Tibial artery (tissue), 4 donors: ENCODE measurements at places on chromosomes 1 and 21.
A peak's percentile ranks its signal among the peaks of the same experiment; 100 is the strongest.

DNA sequence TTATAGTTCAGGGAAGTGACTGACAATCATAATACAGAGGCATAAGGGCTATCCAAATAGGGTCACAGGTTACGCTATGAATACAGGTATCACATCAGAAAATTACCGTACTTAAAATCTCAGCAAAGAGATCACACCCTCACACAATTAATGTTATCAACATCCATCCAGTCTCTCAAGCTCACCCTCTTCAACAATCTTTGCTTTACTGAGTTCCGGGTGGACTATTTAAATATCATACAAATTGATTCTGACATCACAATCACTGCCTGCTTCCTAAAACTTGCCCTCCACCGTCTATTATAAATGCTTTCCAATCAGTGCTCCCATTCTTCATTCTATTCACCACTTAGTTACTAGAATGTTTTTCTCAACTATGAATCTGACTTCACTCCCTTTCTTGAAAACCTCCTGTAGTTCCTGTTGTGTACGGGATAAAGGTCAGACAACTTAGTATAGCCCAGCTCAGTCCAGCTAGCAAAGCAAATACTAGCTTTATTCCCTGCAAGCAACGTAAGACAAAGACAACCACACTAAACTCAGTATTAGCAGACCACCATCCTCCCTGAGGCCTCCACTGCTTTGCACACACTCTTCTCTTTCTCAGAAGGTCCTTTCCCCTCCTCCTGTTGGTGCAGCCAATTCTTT lies 398.7 kb downstream of the SMYD3 start:
- no peak for DNase-seq
- no peaks in the 10 kb centered on the region for H3K36me3 ChIP-seq
- no peaks in the 10 kb centered on the region for H3K27me3 ChIP-seq
- no peak overlapping the region for H3K27ac ChIP-seq
- H3K4me1 ChIP-seq = no peaks in the 10 kb centered on the region
- H3K4me3 ChIP-seq = no peak overlapping the region

DNA sequence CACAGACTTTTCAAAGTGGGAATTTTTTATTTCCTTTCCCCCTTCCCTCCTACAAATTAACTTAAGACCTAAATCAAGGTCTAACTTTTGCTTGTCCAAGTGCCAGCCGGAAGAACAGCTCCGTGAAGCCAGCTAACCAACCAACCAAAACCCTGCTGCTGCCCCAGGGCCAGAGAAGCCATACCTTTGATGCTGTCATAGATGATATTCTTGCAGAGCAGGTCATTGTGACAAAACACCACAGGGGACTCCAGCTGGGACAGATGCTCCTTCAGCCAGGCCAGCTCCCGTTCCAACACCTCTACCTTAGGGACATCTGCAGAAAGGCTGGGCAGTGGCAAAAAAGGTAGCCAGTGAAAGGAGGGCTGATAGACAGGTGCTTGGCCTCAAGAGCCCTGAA lies 10.7 kb downstream of the ETNK2 start:
- no peak for DNase-seq
- peaks cover 87% of the 10 kb centered on the region for H3K36me3 ChIP-seq
- no peak overlapping the region for H3K4me3 ChIP-seq
- H3K27me3 ChIP-seq = no peaks in the 10 kb centered on the region
- no peaks in the 10 kb centered on the region for H3K4me1 ChIP-seq

DNA sequence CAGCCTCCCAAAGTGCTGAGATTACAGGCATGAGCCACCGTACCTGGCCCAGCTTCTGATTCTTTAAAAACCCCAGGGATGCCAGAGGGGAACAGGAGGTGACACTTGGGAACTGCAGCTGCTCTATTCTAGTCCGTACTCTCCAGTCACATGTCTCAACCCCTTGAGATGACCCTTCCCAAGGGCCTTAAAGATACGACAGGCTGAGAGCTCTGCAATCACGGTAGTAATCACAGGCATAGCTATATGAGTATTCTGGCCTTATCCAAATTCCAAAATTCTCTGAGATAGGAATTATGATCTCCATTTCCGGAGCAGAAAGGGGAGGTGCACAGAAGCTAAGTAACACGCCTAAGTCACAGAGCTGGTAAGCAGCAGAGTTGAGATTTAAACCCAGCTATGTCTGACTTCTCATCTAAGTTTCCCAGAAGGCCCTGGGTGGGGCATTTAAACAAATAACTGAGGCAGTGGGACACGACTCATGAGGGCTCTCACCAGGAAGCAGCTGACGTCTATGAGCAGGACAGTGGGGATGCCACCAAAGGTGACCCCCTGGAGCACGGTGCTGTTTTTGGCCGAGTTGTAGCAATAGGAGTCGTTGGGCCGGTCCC lies 5.2 kb downstream of the TMEM63A start:
- H3K27me3 ChIP-seq = no peaks in the 10 kb centered on the region
- H3K4me3 ChIP-seq = peak overlapping the region; percentile 2
- H3K36me3 ChIP-seq = peaks cover 41% of the 10 kb centered on the region
- H3K27ac ChIP-seq = peak overlapping the region; percentile 87
- H3K4me1 ChIP-seq = peaks cover 49% of the 10 kb centered on the region

GRCh38 chr1:53288790-53289429 lies 39.0 kb downstream of the LRP8 start:
- peaks cover 23% of the 10 kb centered on the region for H3K4me1 ChIP-seq
- H3K27me3 ChIP-seq = no peaks in the 10 kb centered on the region
- H3K36me3 ChIP-seq = no peaks in the 10 kb centered on the region
- DNase-seq = no peak
- H3K27ac ChIP-seq = no peak overlapping the region

GRCh38 chr1:33274446-33274845 lies 18.2 kb downstream of the ZNF362 start:
- H3K27me3 ChIP-seq = no peaks in the 10 kb centered on the region
- H3K4me3 ChIP-seq = no peak overlapping the region
- DNase-seq = peak; percentile 27
- H3K4me1 ChIP-seq = peaks cover 43% of the 10 kb centered on the region

- H3K36me3 ChIP-seq = no peaks in the 10 kb centered on the region
- no peak overlapping the region for H3K27ac ChIP-seq
- H3K4me1 ChIP-seq = no peaks in the 10 kb centered on the region
- DNase-seq = no peak
- H3K27me3 ChIP-seq = no peaks in the 10 kb centered on the region
- H3K4me3 ChIP-seq = no peak overlapping the region
Observed at GRCh38 chr1:204726478-204726877, 40.9 kb upstream of the LRRN2 start.

DNA sequence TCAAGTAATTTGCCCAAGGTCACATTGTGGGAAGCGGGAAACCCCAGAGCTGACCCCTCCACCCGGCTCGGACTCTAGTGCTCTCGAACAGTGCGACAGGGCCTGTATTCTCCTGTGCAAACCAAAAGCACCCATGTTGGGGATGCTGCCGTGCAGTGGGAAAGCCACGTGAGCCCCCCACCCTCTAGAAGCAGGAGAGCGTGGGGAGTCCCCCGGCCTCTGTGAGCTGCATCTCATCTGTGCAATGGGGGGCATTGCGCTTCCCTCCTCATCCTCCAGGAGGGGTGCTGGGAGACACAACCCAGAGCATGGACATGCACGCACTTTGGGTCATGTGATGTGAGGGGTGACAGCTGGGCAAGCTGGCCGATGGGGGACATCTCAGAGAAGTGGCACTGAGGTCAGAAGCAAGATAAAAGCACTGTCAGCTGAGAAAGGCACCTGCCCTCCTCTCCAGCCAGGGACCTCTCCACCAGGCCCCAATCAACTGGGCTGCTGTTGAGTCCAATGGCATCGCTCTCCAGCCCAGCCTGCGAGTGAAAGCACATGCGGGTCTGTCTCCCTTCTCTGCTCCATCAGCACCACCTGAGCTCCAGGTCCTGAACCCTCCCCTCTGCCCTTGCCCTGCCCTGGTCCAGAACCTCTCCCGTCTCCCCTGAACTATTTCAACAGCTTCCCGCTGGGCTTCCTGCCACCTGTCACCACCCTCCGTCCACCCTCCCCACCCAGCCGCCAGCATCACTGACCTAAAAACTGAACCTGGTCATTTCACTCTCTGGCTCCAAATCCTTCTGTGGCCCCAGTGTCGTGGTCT lies 76.4 kb upstream of the IFFO2 start:
- no peaks in the 10 kb centered on the region for H3K36me3 ChIP-seq
- DNase-seq = peak; percentile 59
- H3K4me1 ChIP-seq = no peaks in the 10 kb centered on the region
- H3K4me3 ChIP-seq = no peak overlapping the region
- H3K27me3 ChIP-seq = peaks cover 14% of the 10 kb centered on the region
- no peak overlapping the region for H3K27ac ChIP-seq

DNA sequence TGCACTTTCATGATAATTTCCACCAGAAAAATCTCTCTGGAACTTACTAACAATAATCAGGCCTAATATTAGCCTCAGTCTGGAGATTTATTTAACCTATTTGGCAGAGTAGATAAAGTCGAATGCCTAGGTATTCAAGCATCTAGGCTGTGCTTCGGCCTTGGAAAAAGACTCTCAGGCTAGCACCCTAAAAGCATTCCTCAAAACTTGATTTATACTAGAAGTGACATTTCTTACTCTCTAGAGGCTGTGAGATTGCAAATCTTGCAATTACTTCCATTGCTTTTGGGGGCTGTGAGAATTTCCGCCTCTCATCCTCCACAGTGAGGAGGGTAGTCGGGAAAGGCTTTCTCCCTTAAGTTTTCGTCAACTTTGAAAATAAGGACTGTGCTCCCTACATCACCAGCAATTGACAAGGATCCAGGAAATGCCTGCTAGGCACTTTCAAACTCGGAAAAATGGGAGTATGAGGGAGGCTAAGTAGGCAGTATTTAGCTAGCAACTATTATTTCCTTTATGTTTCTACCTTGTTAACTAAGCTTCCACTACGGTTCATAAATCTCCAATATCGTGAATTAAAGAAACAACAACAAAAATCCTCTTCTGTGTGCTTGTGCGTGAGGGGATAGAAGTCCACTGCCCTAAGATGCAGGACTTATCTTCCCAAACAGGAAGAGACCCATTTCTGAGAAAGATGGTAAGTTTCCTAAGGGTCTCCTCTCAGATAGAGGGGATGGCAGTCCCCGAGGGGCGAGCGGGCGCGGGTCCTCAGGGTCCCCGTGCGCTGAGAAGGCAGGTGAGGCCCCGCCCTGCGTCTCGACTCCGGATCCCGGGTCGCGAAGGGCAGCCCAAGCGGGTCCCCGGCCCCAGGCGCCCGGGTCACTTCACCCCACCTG lies 1.1 kb upstream of the LMO4 start:
- no peak for DNase-seq
- H3K36me3 ChIP-seq = no peaks in the 10 kb centered on the region
- H3K4me1 ChIP-seq = peaks cover 5% of the 10 kb centered on the region
- H3K27me3 ChIP-seq = no peaks in the 10 kb centered on the region
- H3K27ac ChIP-seq = peak overlapping the region; percentile 98

DNA sequence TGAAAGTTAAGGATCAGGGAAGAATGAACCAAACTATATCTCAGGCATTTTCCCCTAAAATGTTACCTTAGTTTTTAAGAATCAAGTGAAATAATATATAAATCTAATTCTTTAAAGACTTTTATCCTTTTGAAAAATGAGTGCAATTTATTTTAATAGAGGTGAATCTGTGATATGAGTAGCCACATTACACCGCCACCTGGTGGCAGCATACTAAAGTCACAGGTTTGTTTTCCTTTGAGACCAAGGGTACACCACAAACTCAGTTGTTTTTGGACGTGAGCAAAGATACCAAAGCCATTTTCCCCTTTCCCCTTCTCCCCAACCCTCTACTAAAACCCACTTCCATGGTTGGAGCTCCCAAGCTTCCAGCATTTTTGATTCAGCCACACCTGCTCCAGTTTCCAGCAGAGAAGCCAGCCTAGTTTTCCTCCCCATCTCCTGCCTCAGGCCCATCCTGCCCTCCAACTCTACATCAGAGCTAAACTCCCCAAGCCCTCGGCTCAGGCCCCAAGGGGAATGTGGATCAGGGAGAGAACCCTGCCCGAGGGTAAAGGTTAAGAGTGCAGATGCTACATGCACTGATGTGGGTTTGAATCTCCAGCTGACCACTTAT lies 22.9 kb upstream of the LDLRAP1 start:
- H3K36me3 ChIP-seq = no peaks in the 10 kb centered on the region
- peak; percentile 68 for DNase-seq

- no peaks in the 10 kb centered on the region for H3K27me3 ChIP-seq
- H3K27ac ChIP-seq = no peak overlapping the region
- no peaks in the 10 kb centered on the region for H3K36me3 ChIP-seq
Observed at GRCh38 chr1:57422271-57423134, 1.4 kb downstream of the DAB1 start.

- no peaks in the 10 kb centered on the region for H3K27me3 ChIP-seq
- H3K27ac ChIP-seq = no peak overlapping the region
- no peak overlapping the region for H3K4me3 ChIP-seq
- no peaks in the 10 kb centered on the region for H3K36me3 ChIP-seq
- H3K4me1 ChIP-seq = no peaks in the 10 kb centered on the region
Observed at GRCh38 chr1:21451981-21452411, 12.1 kb downstream of the NBPF3 start.

GRCh38 chr1:206654828-206655227 lies 19.5 kb downstream of the DYRK3 start:
- no peak for DNase-seq
- H3K27ac ChIP-seq = no peak overlapping the region
- H3K4me3 ChIP-seq = no peak overlapping the region

GRCh38 chr1:204989266-204990058 lies 53.5 kb upstream of the CNTN2 start:
- peak; percentile 39 for DNase-seq
- no peaks in the 10 kb centered on the region for H3K27me3 ChIP-seq
- no peak overlapping the region for H3K4me3 ChIP-seq
- no peaks in the 10 kb centered on the region for H3K4me1 ChIP-seq
- H3K27ac ChIP-seq = no peak overlapping the region
- no peaks in the 10 kb centered on the region for H3K36me3 ChIP-seq

DNA sequence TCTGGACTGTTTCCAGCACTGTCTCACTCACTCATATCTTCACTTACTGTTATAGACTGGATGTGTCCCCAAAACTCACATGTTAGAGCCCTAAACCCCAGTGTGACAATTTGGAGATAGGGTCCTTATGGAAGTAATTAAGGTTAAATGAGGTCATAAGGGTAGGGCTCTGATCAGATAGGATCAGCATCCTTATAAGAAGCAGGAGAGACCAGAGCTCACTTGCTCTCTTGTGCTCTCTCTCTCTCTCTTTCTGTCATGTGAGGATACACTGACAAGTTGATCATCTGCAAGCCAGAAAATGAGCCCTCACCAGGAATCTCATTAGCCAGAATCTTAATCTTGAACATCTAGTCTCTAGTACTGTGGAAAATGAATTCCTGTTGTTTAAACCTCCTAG lies 23.4 kb downstream of the TNR start:
- no peak overlapping the region for H3K27ac ChIP-seq
- no peak overlapping the region for H3K4me3 ChIP-seq

DNA sequence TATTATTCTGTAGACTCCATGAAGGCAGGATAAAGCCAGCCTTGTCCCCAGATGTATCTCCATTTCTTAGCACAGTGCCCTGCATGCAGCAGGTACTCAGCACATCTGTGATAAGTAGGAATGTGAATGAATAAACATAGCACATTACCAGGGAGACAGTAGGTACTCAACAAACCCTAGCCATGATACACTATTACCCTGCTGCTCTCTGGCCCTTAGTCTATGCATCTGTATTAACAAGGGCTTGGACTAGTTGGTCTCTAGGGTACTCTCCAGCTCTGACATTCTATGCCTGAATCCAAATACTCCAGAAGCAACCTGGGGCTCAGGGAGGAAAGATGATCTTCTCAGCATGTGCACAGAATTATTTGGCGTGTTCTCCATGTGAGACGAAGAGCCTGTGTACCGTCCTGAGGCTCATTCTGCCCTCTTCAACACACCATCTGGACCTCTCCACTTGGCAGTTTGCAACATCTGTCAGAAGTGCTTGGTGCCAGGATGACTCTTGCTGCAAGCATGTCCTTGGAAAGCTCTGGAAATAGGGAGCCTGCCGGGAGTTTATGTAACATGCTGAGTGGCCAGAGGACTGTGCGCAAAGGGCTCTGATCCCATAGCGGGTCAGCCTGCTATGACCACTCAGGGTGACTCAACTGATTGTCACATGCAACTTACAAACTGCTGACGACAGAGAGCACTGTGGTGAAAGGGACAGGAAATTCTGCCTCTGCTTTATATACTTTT lies 228.2 kb upstream of the USP24 start:
- peak; percentile 98 for DNase-seq
- no peaks in the 10 kb centered on the region for H3K27me3 ChIP-seq
